ENCODE measurements at places on chromosomes 12 and 14. TPM values are rescaled to one million over a fixed set of nuclear protein-coding genes. Genes with fewer than 3 reads are reported as not detected.
A peak's percentile ranks its signal among the peaks of the same experiment; 100 is the strongest.

DNA sequence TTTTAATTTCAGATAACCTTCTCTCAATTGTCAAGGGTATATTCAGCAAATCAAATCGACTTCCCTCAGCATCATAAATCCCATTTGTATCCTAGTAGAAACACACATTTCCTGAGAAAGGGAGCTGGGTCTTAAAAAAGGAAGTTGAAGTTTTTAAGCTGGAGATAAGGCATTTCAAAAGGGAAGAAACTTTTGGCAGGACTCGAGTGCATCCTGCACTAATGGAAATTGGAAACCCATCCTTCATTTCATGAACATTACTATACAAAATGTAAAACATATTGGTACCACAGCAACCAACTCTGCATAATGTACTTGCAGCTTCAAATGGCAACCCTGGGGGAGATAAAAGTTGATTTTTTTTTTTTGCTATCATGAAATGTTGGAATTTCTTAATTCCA, 23.7 kb upstream of the TMCC3 start:
- DNase-seq: no peak

DNA sequence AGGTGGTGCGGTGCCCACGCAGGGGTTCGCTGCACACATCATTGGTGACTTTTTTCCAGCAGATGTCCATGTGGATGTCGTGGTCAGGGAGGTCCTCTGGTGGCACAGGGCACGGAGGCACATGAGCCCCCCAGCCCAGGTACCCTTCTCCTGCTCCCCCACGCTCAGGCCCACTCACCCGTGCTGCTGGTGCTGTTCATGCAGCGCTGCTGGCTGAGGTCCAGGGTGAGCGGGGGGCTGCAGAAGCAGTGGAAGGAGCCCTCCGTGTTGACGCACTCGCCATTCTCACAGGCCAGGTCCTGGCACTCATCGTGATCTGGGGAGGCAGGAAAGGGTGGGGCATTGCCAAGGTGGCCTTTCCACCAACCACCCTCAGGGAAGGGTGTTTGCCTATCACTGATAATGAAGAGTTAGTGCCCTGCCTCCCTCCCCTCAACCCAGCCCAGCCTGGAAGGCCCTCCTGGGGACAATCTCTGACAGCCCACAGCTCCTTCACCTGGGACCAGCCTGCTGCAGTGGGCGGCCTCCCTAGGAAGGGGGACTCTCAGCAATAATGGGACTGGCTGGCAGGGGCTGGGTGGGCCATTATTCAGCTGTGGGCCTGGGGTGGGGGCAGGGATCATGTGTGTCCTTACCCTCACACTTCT, 9.8 kb downstream of the ISCA2 start:
- DNase-seq: peak; percentile 82

GRCh38 chr14:55038708-55039107, 11.7 kb downstream of the SOCS4 start:
- DNase-seq: no peak

- peak; percentile 76 for DNase-seq
These were observed 91.7 kb upstream of the DIO3 start for GRCh38 chr14:101469382-101470247.

Gene GZMB
- total RNA-seq: not detected

DNA sequence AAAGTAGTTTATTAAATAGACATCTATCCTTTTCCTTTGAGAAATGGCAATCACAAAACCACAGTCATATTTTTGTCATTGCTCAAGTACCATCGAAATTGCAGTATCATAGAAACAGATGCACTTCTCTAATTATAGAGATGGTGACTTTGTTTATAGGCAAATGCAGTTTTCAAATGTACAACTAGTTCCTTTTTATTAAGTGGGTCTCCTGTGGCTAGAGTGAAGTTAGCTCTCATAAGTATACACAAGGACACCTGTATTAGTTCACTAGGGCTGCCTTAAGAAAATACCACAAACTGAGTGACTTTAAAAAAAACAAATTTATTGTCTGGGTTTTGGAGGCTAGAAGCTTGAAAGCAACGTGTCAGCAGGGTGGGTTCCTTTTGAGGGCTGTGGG, 62.8 kb downstream of the OTOGL start:
- no peak for DNase-seq

DNA sequence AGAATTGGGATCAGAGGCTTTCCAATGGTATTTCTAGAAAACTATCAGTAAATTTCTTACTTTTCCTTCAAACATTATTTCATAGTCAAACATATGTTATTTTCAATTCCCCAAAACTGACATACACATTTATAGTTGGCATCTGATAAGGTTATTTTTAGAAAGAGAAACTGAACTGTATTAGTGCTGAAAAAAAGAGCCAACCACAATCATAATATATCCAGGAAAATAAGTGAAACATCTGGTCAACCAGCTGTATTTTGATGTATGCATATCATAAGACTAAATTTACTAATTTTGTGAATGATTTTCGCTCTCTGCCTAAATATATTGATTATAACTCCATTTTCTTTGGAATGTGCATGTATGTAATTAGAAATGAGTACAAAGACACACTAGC, 554.2 kb downstream of the FLRT2 start:
- DNase-seq: no peak

GRCh38 chr12:2354151-2354991, 301.6 kb downstream of the CACNA1C start:
- no peak for DNase-seq

- DNase-seq: no peak
These were observed 56.0 kb upstream of the DLK1 start for GRCh38 chr14:100670753-100671049.

- no peak for DNase-seq
These were observed 181.6 kb upstream of the LMNTD1 start for GRCh38 chr12:25734529-25735180.

DNA sequence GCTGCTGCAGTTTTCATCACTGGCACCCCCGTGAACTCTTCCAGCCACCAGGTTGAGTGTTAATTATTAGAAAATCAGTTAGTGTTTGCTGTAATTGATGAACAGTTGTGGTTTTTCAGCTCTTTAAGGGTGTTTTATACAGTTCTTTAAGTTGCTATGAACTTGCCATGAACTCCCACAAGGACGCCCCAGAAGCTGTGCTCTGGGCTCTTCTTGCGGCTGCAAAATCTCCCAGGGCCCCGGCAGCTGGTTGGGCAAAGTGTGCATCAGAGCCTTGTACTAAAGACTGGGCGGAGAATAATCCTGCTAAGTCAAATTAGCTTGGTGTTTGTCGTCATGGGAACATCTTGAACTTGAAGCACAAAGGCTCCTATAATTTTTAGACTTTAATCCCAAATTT, 82.2 kb downstream of the EML1 start:
- DNase-seq: no peak

Gene PYGL
- total RNA-seq: 37.3 TPM

Gene GNG2
- 3.9 TPM for total RNA-seq
